Thymus (tissue), 14 donors: ENCODE measurements at places on chromosomes 12 and 14.

DNA sequence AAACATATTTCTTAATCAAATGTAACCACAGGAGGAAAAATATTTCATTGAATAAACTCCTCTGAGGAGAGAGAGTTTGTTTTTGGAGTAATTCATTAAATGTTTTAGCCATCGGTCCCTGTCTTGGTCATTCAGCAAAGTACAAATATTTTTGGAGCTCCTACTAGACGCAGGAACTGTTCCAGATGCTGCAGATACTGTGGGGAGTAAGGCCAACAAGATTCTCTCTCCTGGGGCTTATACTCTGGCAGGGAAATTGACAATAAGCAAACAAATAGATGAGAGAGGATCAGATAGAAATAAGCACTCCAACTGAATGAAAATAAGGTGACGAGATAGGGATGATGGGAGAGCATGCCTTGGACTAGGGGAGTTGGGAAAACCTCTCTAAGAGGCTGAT is 264.1 kb downstream of the TTC8 start:
- no peak overlapping the region for H3K4me3 ChIP-seq
- H3K27me3 ChIP-seq, result no peaks in the 10 kb centered on the region
- no peaks in the 10 kb centered on the region for H3K4me1 ChIP-seq
- H3K27ac ChIP-seq, result no peak overlapping the region
- H3K36me3 ChIP-seq, result no peaks in the 10 kb centered on the region

- no peaks in the 10 kb centered on the region for H3K36me3 ChIP-seq
- no peak overlapping the region for H3K27ac ChIP-seq
- no peaks in the 10 kb centered on the region for H3K4me1 ChIP-seq
- H3K27me3 ChIP-seq, result peaks cover 2% of the 10 kb centered on the region
- no peak overlapping the region for H3K4me3 ChIP-seq
Observed at GRCh38 chr12:130026608-130027176, 122.9 kb upstream of the TMEM132D start.

DNA sequence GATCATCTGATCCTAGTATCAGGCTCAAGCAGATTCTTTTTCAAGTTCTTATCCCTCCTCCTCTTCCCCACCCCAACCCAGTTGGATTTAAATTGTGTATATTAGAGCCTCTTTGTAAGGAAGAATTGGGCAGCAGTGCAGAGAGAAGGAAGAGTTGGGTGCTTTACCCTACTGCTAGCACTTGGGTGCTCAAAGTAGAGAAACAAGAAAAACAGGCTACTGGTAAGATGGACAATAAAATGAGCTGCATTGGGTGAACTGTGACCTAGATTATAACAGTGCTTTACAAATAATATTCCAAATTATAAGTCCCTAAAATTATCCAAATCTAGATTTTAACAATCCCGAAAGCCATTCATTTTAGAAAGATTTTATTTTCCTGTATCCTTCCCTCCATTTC is 363.4 kb upstream of the GARIN6 start:
- H3K4me3 ChIP-seq, result no peak overlapping the region
- H3K36me3 ChIP-seq, result no peaks in the 10 kb centered on the region
- no peak overlapping the region for H3K27ac ChIP-seq
- DNase-seq, result no peak

GRCh38 chr14:68471964-68472508 is 320.8 kb downstream of the ZFP36L1 start:
- no peaks in the 10 kb centered on the region for H3K27me3 ChIP-seq
- H3K4me3 ChIP-seq, result no peak overlapping the region
- no peak for DNase-seq

DNA sequence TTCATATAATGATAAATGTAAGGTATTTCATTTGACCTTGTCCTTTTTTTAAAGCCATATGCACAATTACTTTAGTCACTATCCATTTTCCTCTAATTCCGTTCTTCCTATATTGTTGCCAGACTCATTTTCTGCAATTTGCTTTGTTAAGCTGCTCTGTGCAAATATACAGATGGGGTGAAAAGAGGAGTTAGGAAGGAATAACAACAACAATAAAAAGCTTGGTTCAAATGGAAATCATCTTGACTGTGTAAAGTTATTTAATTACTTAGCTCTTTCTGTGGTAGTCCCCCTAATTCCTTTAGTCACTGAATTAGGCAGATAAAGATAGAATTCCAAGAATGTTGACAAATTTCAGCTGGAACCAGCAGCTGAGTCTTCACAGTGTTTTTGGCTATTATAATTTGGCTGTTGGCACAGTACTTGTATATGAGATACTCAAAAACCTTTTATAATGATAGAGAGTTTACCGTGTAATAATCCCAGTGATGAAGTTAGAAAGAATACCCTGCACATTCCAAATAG is 838.0 kb downstream of the RPS29 start:
- no peaks in the 10 kb centered on the region for H3K27me3 ChIP-seq
- no peak for DNase-seq
- H3K4me3 ChIP-seq, result no peak overlapping the region
- no peaks in the 10 kb centered on the region for H3K4me1 ChIP-seq

- no peaks in the 10 kb centered on the region for H3K4me1 ChIP-seq
- H3K36me3 ChIP-seq, result peaks cover 10% of the 10 kb centered on the region
- DNase-seq, result no peak
- H3K27ac ChIP-seq, result no peak overlapping the region
Observed at GRCh38 chr12:96015672-96016071, 19.5 kb upstream of the HAL start.

GRCh38 chr12:63919756-63920155 is 75.3 kb downstream of the SRGAP1 start:
- DNase-seq, result no peak
- no peaks in the 10 kb centered on the region for H3K36me3 ChIP-seq
- H3K27me3 ChIP-seq, result no peaks in the 10 kb centered on the region
- no peaks in the 10 kb centered on the region for H3K4me1 ChIP-seq

- no peak overlapping the region for H3K4me3 ChIP-seq
- no peaks in the 10 kb centered on the region for H3K27me3 ChIP-seq
- no peak overlapping the region for H3K27ac ChIP-seq
- no peak for DNase-seq
- no peaks in the 10 kb centered on the region for H3K36me3 ChIP-seq
Observed at GRCh38 chr12:89544022-89544421, 18.2 kb upstream of the POC1B start.

DNA sequence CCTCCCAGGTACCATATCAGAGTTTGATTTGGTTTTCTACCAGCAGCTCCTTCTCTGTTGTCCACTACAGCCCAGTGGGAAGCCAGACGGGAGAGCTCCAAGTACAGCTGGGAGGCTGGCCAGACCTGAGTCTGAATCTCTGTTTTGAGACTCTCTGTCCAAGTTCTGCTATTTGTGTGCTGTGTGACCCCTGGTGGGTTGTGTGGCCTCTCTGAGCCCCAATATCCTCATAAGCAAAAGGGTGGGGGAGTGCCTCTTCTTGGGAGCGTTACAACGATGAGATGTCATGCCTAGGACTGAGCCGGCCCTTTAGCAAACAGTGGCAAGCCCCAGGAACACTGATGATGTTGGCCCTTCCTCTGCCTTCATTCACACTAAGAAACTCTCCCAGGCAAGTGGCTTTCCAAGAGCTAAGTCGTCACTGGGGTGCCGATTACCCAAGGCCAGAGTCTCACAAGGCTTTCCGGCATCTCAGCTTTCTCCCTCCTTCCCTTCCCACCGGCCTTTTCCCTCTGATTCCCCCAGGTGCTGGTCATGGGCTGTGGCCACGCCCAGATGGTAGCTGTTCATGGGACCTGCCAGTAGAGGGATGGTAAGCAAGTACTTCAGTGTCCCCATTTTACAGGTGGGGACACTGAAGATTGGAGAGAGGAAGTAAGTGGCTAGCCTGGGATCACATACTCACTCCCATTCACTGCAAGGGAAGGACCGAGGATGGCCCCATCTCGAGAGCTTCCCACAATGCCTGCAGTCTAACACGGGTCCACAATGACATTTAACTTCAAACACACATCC is 47.7 kb downstream of the BCL11B start:
- H3K4me1 ChIP-seq, result peaks cover 6% of the 10 kb centered on the region
- H3K4me3 ChIP-seq, result no peak overlapping the region
- H3K36me3 ChIP-seq, result peaks cover 75% of the 10 kb centered on the region
- no peak overlapping the region for H3K27ac ChIP-seq
- H3K27me3 ChIP-seq, result no peaks in the 10 kb centered on the region
- DNase-seq, result no peak

GRCh38 chr14:32824195-32824594 is 114.5 kb upstream of the NPAS3 start:
- no peak overlapping the region for H3K27ac ChIP-seq
- no peaks in the 10 kb centered on the region for H3K36me3 ChIP-seq
- H3K4me3 ChIP-seq, result no peak overlapping the region
- H3K27me3 ChIP-seq, result no peaks in the 10 kb centered on the region
- no peaks in the 10 kb centered on the region for H3K4me1 ChIP-seq
- no peak for DNase-seq

GRCh38 chr12:74021937-74022336 is 515.7 kb upstream of the ATXN7L3B start:
- H3K27ac ChIP-seq, result no peak overlapping the region
- H3K27me3 ChIP-seq, result no peaks in the 10 kb centered on the region
- no peak for DNase-seq
- H3K4me3 ChIP-seq, result no peak overlapping the region
- no peaks in the 10 kb centered on the region for H3K4me1 ChIP-seq
- H3K36me3 ChIP-seq, result no peaks in the 10 kb centered on the region

- peak overlapping the region; percentile 36 for H3K27ac ChIP-seq
- no peaks in the 10 kb centered on the region for H3K36me3 ChIP-seq
- peaks cover 14% of the 10 kb centered on the region for H3K27me3 ChIP-seq
Observed at GRCh38 chr12:53099071-53099882, 1.8 kb downstream of the IGFBP6 start.

- H3K27me3 ChIP-seq, result no peaks in the 10 kb centered on the region
- no peak for DNase-seq
- peak overlapping the region; percentile 72 for H3K27ac ChIP-seq
- H3K4me3 ChIP-seq, result no peak overlapping the region
Observed at GRCh38 chr14:89409961-89410360, 7.1 kb downstream of the FOXN3 start.

DNA sequence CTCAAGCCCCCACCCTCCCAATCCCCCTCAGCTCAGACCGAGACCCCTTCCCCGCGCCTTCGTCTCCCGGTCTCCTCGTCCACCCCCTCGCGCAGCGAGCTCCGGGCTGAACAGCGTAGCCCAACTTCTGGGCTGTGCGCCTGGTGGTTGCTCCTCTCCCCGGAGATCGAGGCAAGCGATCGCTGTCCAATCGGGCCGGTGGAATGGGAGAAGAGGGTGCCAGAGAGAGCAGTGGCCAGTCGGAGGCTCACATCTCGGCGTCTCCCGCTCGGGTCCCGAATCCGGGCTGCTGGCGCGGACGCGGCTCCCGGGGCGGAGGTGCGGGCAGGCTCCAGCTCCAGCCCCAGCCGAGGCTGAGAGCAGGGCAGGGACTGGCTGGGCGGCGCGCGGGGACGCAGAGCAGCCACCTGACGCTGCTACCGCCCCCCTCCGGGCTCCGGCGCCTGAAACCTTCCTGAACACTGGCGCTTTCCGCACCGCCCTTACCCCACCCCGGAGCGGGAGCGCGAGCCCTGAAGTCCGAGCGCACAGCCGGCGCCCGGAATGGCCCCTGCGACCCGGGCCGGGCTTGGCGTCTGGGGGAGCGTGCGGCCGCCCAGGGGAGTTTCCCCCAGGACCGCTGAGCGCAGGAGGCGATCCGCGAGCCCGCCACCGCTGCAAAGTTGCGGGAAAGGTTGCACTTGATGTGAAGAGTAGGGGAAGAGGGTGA is 508 bp upstream of the KCNH5 start:
- DNase-seq, result no peak
- H3K4me1 ChIP-seq, result no peaks in the 10 kb centered on the region
- H3K4me3 ChIP-seq, result no peak overlapping the region
- H3K36me3 ChIP-seq, result no peaks in the 10 kb centered on the region
- H3K27ac ChIP-seq, result no peak overlapping the region

DNA sequence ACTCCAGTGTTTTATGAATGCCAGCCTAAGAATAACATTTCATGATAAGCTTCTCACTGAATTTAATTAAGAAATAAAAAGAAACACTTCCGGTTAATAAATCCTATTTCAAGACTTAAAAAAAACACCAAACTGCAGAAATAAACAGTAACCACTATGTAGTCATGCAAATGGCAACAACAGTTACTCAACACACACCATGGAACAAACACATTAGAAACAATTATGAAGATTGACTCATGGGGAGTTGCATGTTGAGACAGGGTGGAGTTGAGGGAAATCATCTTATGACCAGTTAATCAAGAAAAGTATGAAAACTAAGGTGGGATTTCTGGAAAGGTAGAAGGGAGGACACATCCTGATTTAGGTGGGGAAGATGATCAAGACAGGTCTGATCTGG is 52.7 kb downstream of the PLBD1 start:
- no peak overlapping the region for H3K4me3 ChIP-seq
- H3K27ac ChIP-seq, result no peak overlapping the region
- no peaks in the 10 kb centered on the region for H3K27me3 ChIP-seq
- no peaks in the 10 kb centered on the region for H3K36me3 ChIP-seq
- DNase-seq, result no peak

GRCh38 chr12:25962932-25963525 is 4.5 kb downstream of the RASSF8 start:
- no peaks in the 10 kb centered on the region for H3K36me3 ChIP-seq
- H3K4me1 ChIP-seq, result no peaks in the 10 kb centered on the region
- no peak for DNase-seq

- H3K4me3 ChIP-seq, result no peak overlapping the region
- peak overlapping the region; percentile 20 for H3K27ac ChIP-seq
- no peaks in the 10 kb centered on the region for H3K27me3 ChIP-seq
- no peaks in the 10 kb centered on the region for H3K36me3 ChIP-seq
- no peak for DNase-seq
Observed at GRCh38 chr14:69650948-69651369, 39.6 kb downstream of the SUSD6 start.

DNA sequence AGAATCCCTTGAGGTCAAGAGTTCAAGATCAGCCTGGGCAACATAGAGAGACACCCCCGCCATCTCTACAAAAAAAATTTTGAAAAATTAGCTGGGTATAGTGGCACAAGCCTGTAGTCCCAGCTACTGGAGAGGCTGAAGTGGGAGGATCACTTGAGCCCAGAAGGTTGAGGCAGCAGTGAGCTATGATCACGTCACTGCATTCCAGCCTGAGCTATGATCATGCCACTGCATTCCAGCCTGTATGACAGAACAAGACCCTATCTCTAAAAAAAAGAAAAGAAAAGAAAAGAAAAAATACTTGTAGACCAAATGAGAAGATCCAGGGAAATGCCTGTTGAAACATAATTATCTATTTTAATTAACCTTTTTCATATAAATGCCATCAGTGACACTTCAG is 93.8 kb upstream of the MDM1 start:
- no peak overlapping the region for H3K27ac ChIP-seq
- no peaks in the 10 kb centered on the region for H3K36me3 ChIP-seq
- no peaks in the 10 kb centered on the region for H3K4me1 ChIP-seq
- DNase-seq, result no peak

GRCh38 chr14:98602983-98603382 is 669.0 kb downstream of the BCL11B start:
- no peak for DNase-seq
- no peak overlapping the region for H3K27ac ChIP-seq
- H3K4me3 ChIP-seq, result no peak overlapping the region
- no peaks in the 10 kb centered on the region for H3K36me3 ChIP-seq
- H3K4me1 ChIP-seq, result peaks cover 2% of the 10 kb centered on the region
- no peaks in the 10 kb centered on the region for H3K27me3 ChIP-seq

GRCh38 chr14:102644523-102644922 is 52.1 kb downstream of the RCOR1 start:
- DNase-seq, result no peak
- H3K27me3 ChIP-seq, result no peaks in the 10 kb centered on the region
- H3K4me3 ChIP-seq, result no peak overlapping the region
